Thoracic aorta (tissue), 2 donors: ENCODE measurements at places on chromosomes 3 and 15. TPM values are rescaled to one million over a fixed set of nuclear protein-coding genes. Genes with fewer than 3 reads are reported as not detected.

The ANKRD63 gene
- total RNA-seq: not detected

The ZNF774 gene
- total RNA-seq: 1.6 TPM

The CYP1A2 gene
- not detected for total RNA-seq

The PAQR5 gene
- total RNA-seq: 1.2 TPM

The BNIP2 gene
- 183 TPM for total RNA-seq

The IQCF6 gene
- not detected for total RNA-seq

DNA sequence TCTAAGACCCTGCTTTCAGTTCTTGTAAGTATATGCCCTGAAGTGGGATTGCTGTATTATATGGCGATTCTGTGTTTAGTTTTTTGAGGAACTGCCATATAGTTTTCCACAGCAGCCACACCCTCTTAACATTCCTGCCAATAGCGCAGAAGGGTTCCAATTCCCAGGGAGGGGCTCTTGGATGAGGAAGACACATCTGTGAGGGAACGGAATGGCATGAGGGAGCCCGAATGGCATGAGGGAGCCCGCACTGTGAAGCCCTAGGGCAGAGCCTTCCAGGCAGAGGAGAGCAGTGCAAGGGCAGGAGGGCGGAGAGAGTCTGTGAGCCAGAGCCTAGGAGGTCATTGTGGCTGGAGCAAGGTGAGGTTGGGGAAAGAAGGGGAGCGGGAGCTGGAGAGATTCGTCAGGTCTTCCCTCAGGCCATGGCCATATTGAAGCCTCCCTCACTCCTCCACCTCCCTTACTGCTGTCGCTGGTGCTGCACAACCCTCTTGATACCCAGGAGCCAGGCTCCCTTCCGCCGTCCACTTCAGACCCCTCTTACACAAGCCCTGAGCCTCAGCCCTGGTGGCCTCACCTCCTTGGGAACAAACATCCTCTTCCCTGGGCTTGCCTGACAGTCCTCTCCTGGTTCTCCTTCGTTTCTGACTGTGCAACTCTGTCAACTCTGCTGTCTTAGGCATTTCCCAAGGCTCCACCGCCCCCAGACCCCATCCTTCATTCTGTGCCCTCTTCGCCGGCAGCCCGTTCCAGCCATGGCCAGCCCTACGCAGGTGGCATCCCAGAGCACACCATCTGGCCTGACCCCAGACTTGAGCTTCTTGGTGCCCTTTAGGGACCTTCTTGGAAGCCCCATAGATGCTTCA lies 51.4 kb downstream of the FGD5 start:
- no peaks in the 10 kb centered on the region for H3K27me3 ChIP-seq
- DNase-seq: no peak
- H3K4me1 ChIP-seq: no peaks in the 10 kb centered on the region
- no peaks in the 10 kb centered on the region for H3K36me3 ChIP-seq
- no peak overlapping the region for H3K4me3 ChIP-seq
- no peak overlapping the region for H3K27ac ChIP-seq

GRCh38 chr3:175668300-175668699 lies 809.2 kb downstream of the NAALADL2 start:
- no peaks in the 10 kb centered on the region for H3K27me3 ChIP-seq
- no peak overlapping the region for H3K27ac ChIP-seq
- peaks cover 5% of the 10 kb centered on the region for H3K4me1 ChIP-seq
- no peak overlapping the region for H3K4me3 ChIP-seq

GRCh38 chr3:36648241-36649034 lies 115.9 kb downstream of the DCLK3 start:
- peaks cover 39% of the 10 kb centered on the region for H3K4me1 ChIP-seq
- H3K4me3 ChIP-seq: peak overlapping the region; percentile 24
- no peak for DNase-seq
- H3K36me3 ChIP-seq: no peaks in the 10 kb centered on the region

GRCh38 chr3:127646501-127647046 lies 17.6 kb downstream of the PODXL2 start:
- H3K27me3 ChIP-seq: no peaks in the 10 kb centered on the region
- H3K4me1 ChIP-seq: no peaks in the 10 kb centered on the region
- no peak for DNase-seq
- H3K36me3 ChIP-seq: no peaks in the 10 kb centered on the region
- H3K4me3 ChIP-seq: no peak overlapping the region
- no peak overlapping the region for H3K27ac ChIP-seq

DNA sequence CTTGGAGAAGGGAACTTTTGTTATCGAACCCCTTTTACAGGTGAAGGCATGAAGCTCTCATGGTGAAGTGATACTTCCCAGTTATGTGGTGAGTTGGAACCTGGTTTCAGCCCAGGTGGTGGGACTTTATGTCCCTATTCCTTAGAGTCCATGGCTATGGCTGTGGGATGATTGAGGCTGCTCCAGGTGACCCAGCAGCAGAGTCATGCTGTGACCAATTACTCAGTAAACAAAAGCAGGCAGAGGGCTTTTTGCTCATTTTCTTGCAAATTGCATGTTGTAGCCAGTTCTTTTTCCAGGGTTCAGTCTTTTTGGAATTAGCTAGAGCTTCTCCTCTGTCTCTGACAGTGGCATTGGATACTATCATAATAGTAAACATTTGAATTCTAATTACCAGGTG lies 70.7 kb downstream of the CACNA2D3 start:
- H3K27ac ChIP-seq: no peak overlapping the region
- H3K27me3 ChIP-seq: no peaks in the 10 kb centered on the region
- no peak overlapping the region for H3K4me3 ChIP-seq

DNA sequence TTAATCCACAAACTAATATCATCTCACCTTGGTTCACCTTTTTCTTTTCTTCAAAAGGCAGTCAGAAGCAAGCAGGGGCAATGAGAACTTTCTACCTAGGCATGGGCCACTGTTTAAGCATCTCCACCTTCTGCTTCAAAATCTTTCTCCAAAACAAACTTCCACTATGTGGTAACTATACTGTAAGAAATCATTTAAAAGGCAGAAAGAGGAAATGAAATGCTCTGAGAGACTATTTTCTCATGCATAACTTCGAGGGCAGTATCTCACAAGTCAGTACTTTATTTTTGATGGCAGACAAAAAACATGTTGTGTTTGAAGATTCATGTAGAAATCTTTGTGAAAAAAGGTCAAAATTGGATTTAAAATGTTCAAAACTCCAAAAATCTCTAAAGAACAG lies 419.7 kb downstream of the ZBTB20 start:
- H3K36me3 ChIP-seq: no peaks in the 10 kb centered on the region
- no peaks in the 10 kb centered on the region for H3K27me3 ChIP-seq
- H3K4me3 ChIP-seq: no peak overlapping the region
- H3K4me1 ChIP-seq: peaks cover 3% of the 10 kb centered on the region

- no peaks in the 10 kb centered on the region for H3K4me1 ChIP-seq
- no peak overlapping the region for H3K4me3 ChIP-seq
- no peaks in the 10 kb centered on the region for H3K27me3 ChIP-seq
- H3K27ac ChIP-seq: no peak overlapping the region
- DNase-seq: no peak
- no peaks in the 10 kb centered on the region for H3K36me3 ChIP-seq
Observed at GRCh38 chr15:33324609-33325008, 13.8 kb downstream of the RYR3 start.

GRCh38 chr3:135040321-135041240 lies 245.5 kb downstream of the EPHB1 start:
- no peak overlapping the region for H3K4me3 ChIP-seq
- H3K36me3 ChIP-seq: no peaks in the 10 kb centered on the region
- no peak for DNase-seq
- H3K4me1 ChIP-seq: no peaks in the 10 kb centered on the region
- no peaks in the 10 kb centered on the region for H3K27me3 ChIP-seq

- no peaks in the 10 kb centered on the region for H3K27me3 ChIP-seq
- no peak for DNase-seq
Observed at GRCh38 chr3:27079427-27080257, 289.5 kb downstream of the NEK10 start.
